ENCODE measurements at places on chromosomes 7 and 10. TPM values are rescaled to one million over a fixed set of nuclear protein-coding genes. Genes with fewer than 3 reads are reported as not detected.

MRM2 gene
- 48.8 TPM for total RNA-seq

MRPL43 gene
- 96.9 TPM for total RNA-seq

PTPN12 gene
- total RNA-seq = 35.5 TPM

CCDC172 gene
- total RNA-seq = not detected

DPY19L1 gene
- total RNA-seq = 26.4 TPM

SFTPA2 gene
- not detected for total RNA-seq
